ENCODE measurements at places on chromosomes 3 and 15.

DNA sequence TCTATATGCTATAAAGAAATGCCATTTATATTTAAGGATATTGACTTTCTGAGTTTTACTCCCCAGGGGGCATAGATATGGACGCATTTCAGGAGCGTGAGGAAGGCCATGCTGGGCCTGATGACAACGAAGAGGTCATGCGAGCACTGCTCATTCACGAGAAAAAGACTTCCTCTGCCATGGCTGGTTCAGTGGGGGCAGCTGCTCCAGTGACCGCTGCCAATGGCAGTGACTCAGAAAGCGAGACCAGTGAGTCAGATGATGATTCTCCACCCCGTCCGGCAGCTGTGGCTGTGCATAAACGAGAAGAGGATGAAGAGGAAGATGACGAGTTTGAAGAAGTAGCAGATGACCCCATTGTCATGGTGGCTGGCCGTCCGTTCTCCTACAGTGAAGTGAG lies 38.4 kb downstream of the GTF2E1 start:
- DNase-seq = no peak

- peak; percentile 27 for DNase-seq
Observed at GRCh38 chr15:40232625-40233070, 6.2 kb upstream of the PAK6 start.

GRCh38 chr3:49673121-49673714 lies 933 bp upstream of the APEH start:
- DNase-seq = no peak

DNA sequence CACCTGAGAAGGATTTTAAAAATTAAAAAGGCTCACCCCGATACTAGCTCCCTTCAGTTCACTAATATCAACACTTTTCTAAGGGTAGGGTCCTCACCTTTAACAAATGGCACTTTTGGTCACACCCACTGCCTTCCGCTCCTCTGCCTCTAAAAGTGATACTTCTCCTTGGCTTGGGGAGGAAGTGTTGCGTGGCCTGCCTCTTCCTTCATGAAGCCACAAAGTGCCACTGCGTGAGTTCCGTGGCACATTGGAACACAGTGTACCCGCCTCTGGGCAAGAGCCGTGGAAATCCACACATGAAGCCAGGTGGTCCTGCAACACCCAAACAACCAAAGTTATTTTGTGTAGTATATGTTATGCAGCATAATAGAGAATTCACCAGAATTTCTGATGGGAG lies 3.9 kb downstream of the B4GALT4 start:
- DNase-seq = no peak

- peak; percentile 39 for DNase-seq
Observed at GRCh38 chr15:91468871-91469580, 369.0 kb downstream of the SV2B start.

DNA sequence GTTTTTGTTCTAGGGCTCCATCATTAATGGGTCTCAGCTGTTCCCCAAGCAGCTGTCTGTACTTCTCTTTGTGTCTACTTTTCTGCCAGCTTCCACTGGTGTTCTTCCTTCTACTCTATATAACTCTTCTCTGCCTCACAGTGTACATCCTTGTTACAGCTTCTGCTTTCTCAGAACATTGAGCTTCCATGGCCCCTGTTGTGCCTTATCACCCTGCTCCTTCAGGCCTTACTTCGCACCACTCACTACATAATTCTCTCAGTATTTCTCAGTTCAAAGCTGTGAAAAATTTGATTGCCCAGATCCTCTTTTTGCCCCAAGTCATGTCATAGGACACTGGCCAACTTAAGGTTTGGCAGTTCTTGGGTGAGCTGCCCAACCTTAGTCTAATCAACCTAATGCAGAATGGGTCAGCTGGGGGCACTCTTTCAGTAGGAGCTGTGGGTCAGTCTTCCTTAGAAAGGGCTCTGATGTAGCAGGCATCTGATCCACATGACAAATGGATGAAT lies 28.9 kb downstream of the CSTA start:
- no peak for DNase-seq

GRCh38 chr3:71859123-71859519 lies 74.2 kb upstream of the PROK2 start:
- peak; percentile 59 for DNase-seq

DNA sequence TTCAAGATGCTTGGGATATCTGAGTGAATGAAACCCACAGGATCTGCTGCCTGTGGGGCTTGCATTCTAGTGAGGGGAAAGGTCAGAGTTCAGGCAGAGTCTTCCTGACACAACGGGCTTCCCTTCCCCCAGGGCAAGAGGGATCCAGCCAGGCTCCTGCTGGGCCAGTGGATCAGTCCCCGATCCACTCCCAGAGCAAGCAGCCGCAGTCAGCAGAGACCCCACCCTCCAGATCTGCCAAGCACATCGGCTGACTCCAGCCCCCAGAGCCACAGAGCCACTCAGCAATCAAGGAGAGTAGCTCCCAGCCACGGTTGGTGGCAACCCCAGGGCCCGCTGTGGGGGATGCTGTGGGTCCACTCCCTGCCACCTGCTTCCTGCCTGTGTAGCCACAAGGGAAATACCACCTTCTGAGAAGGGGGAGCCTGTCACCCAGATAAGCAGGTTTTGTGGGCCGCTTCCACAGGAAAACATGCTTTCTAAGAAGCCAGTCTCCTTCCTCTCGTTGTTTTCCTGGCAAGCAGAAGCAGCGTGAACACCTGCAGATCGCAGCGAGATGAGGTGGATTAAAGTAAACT lies 44.9 kb downstream of the CPN2 start:
- no peak for DNase-seq

- DNase-seq = no peak
Observed at GRCh38 chr3:149475451-149476060, 1.1 kb downstream of the TM4SF4 start.

- no peak for DNase-seq
Observed at GRCh38 chr3:196654006-196654734, 14.7 kb downstream of the NRROS start.

Measured in NCI-H82 (cell line).